Right lung (tissue), 10 donors: ENCODE measurements at places on chromosomes 4 and X. TPM values are rescaled to one million over a fixed set of nuclear protein-coding genes. Genes with fewer than 3 reads are reported as not detected.

BTC gene
- polyA plus RNA-seq, result 7.2 TPM

DNA sequence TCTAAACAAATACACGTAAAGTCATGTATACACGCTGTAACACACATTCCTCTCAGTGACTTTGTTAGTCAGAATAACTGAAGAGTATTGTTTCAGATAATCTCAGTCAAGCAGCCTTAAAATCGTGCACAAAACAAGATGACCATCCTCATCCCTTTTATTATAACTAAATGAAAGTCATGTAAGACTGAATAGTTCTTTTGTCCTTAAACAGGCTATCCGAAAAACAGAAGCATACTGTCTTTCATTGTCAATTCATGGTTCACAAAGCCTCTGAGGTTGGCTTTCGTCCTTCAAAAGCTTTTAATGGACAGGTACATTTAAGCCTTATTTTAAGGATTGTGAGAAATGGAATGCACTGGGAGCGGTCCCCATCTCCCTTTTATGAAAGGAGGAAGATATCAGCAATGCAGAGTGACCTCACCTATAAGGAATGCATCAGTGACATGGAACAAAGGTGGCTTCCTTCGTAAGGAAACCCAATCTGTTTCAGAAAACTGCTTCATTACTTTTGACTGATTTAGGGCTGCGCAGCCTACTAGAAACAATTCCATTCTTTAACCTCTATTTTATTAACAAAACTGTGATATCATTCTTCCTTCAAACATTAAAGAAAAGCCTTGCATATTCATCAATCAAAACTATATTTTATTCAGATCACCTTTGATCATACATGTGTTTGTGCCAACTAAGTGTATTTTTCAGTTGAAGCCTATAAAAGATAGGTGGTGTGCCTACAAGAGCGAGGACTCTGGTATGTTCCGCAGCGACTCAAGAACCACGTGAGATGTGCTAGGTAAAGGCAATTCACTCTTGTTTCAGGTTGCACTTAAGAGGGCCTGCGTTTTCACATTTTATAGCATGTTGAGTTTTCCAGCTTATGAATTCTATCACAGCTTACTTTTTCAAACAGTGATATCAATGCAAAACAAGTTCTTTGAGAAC, 19.2 kb downstream of the SH3RF1 start:
- no peak for DNase-seq

PRR32 gene
- 7.0 TPM for polyA plus RNA-seq

PUDP gene
- polyA plus RNA-seq, result 10.1 TPM

- DNase-seq, result no peak
These were observed 23.6 kb upstream of the SMPX start for GRCh38 chrX:21781525-21781924.
